ENCODE measurements at places on chromosomes 2 and 18.

DNA sequence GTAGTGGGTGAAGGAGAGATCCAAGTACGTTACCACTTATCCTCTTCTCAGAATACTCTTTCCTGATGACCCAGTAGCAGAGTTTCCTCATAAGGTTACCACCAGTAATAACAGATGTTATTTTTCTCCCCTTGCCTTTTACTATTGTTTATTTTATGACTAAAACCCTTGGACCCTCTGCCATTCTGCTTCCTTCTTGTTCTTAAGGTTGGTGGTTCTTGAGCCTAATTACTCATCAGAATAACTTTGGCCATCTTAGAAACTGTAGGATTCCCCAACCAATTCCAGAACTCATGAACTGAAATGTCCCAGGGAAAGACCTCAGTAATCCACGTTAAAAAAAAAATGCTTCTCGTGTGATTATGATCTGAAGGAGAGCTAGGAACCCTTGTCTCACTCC, 64.9 kb downstream of the CHST9 start:
- no peak for DNase-seq

- DNase-seq = peak; percentile 59
Measured at GRCh38 chr18:76875390-76876325, 53.3 kb downstream of the ZNF236 start.

DNA sequence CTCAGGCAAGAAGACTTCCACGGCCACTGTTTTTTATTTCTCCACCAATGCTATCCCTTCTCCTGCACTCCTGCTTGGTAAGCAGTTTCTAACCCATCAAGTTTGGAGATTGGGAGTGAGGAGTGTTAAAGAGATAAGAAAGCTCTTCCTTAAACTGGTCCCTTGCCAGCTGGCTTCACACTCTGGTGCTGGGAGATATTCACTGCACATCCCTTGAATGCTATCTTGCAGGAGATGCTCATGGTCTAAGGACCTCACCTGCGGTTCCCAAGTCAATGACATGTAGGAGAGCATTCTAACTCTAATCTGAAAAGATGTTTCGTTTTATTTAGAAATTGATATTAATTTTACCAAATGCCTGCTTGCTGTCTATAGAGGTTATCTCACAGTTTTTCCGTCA, 28.2 kb upstream of the CYRIA start:
- no peak for DNase-seq

GRCh38 chr18:22828171-22828570, 105.0 kb upstream of the RBBP8 start:
- DNase-seq = no peak

DNA sequence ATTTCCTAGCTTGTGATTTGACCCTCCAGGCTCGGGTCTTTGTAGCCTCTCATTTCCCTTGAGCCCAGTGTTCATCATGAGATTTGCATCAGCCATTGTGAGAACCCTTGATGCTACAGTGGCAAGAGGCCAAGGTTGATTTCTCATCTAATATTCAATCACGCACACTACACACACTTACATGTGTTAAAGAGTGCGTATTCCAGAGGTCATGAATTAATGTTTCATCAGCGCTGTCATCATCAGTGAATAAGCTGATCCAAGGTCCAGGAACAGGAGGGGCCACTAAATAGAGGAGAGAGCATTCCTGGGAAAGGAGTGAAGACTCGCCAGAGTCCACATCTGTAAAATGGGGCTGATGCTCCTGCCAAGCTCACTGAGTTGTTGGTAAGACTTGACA, 276.1 kb upstream of the SIX2 start:
- DNase-seq = no peak

DNA sequence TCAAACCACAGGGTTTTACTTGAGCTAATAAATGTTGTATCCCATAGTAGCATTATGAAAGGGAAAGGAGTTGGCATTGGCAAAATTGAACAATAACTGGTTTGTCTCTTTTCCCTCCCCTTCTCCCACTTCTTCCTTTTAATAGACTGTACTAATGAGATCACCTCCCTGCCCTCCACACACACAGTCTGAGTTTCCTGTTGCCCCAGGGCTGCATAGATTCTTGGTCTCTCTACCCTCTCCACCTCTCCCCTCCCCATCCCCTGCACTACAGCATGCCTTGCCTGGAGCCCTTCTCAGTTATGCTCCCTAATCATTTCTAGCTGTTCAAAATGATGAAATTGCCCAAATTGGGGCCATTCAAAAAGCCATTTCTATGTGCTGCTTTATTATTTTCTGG, 37.2 kb upstream of the NEMP2 start:
- DNase-seq = peak; percentile 13

- no peak for DNase-seq
Measured at GRCh38 chr2:182456784-182457183, 29.9 kb upstream of the PDE1A start.

DNA sequence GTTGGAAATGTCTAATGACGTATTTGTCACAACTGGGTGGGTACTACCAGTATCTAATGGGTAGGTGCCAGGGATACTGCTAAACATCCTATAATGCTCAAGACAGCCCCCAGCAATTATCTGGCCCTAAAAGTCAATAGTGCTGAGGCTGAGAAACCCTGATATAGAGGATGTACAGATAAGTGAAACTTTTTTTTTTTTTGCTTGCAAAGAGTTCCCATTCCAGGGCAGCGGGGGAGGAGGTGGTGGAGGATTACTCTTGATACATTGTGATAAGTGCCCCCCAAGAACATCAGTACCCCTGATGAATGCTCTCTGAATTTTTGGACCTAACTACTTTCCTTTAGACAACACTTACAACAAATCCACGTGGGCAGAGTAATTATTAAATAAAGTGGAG, 329.7 kb upstream of the SPRED2 start:
- no peak for DNase-seq

- no peak for DNase-seq
Measured at GRCh38 chr2:64792300-64792699, 138.6 kb upstream of the SERTAD2 start.

DNA sequence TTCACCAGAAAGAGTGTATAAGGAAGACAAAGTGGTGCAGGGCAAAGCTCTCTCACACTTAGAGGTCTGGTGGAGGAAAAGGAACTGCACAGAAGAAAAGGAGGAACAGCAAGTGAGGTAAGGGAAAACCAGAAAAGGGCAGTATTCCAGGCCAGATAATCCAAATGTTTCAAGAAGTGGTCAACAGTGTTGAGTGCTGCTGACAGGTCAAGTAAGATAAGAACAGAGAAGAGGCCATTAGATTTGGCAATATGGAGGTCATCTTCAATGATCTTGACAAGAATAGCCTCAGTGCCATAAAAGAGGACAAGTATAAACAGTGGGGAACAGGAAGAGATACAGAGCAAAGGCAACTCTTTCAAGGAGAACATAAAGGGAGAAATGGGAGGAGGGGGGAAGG, 15.0 kb downstream of the ADD2 start:
- no peak for DNase-seq

- no peak for DNase-seq
Measured at GRCh38 chr2:230129343-230129742, 60.6 kb upstream of the SLC16A14 start.

DNA sequence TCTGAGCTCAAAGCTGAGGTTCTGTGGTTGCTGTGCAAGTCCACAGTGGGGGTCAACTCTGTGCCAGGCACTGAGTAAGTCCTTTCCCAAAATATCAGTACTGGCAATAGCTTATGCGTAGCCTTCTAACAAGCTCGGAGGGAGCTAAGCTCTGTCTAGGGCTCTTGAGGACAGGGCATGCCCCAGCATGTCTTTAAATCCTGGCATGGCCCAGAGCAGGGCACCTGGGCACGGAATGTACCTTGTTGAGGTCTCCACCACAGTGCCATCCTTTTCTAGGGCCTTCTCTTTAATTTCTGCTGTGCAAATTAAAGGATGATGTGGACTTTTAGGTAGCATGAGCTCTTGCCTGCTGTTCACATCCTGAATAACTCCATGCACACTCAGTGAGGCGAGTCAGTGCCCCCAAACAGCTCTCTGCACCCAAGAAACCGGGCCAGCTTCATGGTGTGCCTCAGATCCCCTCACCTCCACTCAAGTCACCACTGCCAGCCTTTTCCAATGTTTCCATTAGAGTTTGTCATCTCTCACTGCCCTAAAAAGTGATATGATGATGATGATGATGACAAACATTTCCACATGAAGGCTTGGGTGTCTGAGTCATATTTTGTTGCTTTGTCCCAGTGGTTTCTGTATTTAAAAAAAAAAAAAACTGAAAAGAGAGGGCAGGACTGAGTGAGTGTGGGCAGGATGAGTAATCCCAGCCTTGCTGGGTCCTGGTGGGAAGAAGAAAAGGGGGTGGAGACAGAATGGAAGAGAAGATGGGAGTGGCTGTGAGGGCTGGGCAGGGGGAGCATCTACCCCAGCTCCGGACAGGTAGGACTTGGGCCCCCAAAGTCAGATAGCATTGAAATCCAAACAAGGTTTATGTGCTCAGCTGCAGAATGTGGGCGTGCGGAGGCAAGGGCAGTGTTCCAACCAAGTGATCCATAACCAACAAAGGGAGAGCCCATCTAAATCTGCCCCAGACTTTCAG, 78.9 kb downstream of the ZBTB7C start:
- no peak for DNase-seq

GRCh38 chr18:74679006-74679678, 81.5 kb downstream of the ZNF407 start:
- DNase-seq = no peak

DNA sequence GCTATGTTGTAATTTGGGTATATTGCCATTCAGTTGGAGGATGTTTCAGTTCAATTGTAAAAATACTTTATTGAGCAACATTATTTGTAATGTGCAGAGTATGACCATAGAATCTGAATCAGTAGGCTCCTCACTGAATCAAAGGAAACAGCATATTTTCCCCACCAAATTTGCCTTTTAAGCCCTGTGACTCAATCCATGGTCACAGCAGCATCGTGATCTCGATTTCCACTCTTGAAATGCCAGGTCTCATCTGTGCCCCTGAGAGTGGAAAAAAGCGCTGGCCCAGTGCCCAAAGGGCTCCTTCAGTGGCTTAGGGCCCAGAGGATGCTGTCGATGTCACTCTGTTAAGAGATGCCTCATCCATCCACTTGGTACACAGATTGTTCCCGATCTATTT, 57.5 kb downstream of the FHOD3 start:
- DNase-seq = no peak

DNA sequence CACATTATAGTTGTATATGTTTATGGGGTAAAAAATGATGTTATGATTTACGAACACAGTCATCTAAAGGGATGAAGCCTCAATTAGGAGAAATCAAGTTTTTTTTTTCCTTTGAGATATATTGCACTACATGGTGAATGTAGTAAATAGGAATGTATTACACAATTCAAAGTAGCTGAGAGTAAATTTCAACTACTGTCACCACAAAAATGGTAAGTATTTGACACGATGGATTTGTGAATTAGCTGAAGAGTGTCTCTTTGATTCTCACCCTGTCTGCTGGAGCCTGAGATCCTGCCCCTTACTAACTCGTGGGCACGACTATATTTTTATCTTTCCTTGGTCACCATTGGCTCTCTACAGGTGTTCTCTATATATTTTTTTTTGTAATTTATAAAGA, 540.4 kb upstream of the DSEL start:
- no peak for DNase-seq

GRCh38 chr2:56287974-56288373, 104.2 kb downstream of the CCDC85A start:
- no peak for DNase-seq

DNA sequence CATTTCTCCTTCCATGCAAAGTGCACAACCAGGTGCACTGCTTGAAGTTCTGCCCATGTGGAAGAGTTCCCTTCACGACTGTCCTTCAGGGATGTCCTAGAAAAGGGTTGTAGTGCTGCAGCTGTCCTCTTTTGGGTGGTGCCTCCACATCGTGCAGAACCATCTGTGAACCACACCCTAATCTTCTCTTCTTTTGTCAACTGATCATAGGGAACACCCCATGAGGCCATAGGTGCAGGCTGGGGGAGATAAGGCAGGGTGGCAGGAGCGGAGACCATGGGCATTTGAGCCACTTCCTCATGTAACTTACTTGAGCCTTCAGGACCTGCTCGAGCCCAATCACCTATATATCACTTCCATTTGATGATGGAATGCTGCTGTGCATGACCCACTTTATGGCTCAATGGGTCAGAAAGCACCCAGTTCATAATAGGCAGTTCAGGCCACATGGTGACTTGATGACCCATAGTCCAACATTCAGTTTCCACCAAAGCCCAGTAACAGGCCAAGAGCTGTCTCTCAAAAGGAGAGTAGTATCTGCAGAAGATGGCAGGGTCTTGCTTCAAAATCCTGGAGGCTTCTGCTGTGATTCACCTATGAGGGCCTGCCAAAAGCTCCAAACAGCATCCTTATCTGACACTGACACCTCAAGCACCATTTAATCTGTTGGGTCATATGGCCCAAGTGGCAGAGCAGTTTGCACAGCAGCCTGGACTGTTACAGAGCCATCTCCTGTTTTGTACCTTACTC, 84.7 kb upstream of the CYRIA start:
- DNase-seq = no peak

DNA sequence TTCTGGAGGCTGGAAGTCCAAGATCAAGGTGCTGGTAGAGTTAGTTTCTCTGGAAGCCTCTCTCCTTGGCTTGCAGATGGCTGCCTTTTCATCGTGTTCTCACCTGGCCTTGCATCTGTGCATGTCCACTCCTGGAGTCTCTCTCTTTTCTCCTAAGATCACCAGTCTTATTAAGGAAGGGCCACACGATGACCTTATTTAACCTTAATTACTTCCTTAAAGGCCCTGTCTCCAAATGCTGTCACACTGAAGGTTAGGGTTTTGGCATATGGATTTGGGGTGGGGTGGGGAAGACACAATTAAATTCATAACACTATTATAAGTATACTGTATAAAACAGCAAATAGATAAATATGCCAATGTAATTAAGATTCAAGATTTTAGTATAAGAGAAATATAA, 402.4 kb upstream of the HS6ST1 start:
- no peak for DNase-seq
